ENCODE measurements at places on chromosomes 12 and 14.

DNA sequence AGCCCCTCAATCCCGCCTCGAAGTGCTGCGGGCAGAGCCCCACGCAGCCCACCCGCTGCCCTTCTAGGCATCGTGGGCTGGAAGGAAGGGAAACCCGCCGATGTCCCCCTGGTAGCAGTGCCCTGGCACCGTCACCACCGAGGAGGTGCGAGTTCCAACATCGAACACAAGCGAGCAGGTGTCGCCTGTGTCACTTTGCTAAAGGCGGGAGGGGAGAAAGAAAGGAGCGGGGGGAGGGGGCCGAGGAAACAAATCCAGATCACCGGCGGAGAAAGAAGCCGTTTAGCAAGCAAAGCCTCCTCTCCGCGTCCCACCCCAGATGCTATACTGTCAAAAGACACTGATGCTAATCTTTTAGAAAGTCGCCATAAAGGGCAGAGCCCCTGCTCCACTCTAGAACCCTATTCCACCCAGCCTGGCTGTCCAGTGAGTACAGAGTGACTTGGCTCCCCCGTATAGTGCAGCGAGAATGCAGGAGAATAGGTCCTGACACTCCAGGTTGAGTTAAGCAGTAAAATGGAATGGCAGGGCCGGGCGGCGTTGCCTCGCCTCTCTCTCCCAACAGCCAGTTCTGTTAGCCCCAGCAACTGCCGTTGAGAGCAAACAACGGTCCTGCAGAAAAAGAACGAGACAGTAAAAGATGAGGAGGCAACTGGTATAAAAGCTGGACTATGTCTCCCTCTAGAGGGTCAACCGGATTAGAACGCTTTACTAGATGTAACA lies 67.9 kb upstream of the USP15 start:
- DNase-seq: peak; percentile 79

- no peak for DNase-seq
These were observed 95.8 kb downstream of the EPS8 start for GRCh38 chr12:15693228-15693911.

DNA sequence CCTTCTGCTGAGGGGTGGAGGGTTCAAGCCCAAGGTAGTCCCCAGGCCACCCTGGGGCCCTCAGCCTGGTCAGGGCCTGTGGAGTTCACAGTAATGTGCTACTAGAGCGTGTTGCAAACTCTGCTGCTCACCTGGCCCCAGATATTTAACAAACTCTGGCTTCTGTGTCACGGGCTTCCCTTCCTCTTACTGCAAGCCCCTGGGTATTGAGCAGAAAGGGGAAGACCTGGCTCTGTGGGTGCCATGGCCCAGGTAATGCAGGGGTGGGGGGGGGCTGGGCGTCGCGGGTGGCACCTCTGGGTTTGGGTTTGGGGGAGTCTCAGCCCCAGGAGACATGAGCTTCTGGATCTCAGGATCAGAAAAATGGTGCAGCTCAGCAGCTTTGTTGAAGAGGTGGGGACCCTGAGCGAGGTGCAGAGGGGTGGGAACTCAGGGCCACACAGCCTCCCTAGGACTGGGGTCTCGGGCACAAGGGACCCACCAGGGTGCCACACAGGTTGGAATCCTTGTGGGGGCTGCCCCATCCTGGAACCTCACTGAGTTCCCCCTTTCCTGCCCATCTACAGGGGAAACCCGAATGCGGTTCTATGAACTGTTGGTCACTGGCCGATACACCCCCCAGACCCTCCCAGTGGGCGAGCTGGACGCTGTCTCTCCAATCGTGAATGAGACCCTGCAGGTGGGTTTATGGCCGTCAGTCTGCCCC lies 4.0 kb downstream of the SETD1B start:
- no peak for DNase-seq

- no peak for DNase-seq
These were observed 5.1 kb downstream of the TBK1 start for GRCh38 chr12:64457032-64457431.

GRCh38 chr12:123097561-123098084 lies 53.3 kb downstream of the PITPNM2 start:
- DNase-seq: peak; percentile 40

DNA sequence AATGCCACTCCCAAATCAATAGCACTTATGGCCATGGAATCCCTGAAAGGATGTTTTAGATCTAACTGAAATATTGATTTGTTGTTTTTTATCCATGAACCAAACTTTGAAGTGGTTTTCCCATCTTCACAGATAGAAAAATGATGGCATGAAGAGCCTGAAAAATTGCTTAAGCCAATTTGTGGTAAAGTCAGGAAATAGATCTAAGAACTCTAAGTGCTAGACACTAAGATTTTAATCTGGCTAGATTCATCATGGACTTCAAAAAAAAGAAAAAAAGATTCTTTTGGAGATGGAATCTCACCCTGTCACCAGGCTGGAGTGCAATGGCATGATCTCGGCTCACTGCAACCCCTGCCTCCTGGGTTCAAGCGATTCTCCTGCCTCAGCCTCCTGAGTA lies 45.0 kb upstream of the STRN3 start:
- no peak for DNase-seq

DNA sequence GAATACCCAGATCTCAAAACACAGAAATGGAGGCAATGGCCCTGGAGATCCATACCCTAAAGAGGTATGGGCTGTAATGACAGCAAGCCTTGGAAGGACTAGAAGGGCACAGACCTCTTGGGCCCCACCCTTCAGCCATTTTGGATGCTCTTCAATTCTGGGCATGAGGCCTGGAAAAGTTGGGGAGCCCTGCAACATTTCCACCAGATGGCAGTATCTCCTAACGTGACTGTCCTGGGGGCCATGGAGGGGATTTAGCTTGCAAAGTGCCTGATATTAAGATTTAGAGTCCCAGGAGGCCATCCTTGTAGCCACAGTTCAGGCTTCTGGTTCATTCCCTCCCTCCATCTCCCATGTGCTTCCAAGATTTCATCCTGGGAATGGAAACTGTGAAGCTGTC lies 30.2 kb downstream of the KCNA5 start:
- DNase-seq: no peak

- no peak for DNase-seq
These were observed 466.9 kb downstream of the FUT8 start for GRCh38 chr14:65879248-65880009.

- no peak for DNase-seq
These were observed 449.9 kb downstream of the LRIG3 start for GRCh38 chr12:58470266-58471010.

- DNase-seq: no peak
These were observed 29.2 kb downstream of the SLC35E3 start for GRCh38 chr12:68775121-68775630.

DNA sequence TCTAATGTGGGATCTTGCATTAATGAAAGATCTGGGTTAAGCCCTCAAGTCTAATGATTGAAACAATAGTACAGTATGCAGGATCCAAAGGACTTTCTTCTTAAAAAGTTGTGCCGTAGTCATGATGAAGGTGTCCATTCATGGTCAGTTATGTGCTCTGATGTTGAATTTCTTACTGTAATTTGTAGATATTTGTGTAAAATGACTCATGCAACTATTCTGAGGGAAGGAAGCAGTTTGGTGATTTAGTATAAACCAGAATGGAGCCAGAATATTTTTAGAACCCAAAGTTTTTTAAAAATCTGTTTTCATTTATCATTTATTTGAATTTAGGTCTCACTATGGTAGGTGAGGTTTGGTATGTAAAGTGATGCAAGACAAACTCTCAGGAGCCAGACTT lies 151.2 kb downstream of the AKAP6 start:
- DNase-seq: no peak

DNA sequence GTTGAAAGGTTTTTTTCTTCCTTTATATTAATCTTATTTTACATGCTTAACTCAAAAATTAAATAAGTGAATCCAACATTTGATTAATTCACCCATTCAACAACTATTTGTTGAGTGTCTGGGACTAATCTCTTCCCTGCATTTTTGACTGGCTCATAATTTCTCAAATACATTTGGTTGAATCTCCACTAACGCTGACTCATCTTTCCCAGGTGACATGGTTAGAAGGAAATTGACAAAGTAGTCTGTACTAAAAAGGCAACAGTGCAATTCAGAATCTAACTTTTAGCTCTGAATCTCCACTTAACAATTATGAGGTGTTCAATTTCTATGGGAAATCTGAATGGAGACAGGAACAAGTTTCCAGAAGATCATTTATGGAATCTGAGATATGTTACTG lies 88.9 kb downstream of the LIN7A start:
- DNase-seq: no peak

- no peak for DNase-seq
These were observed 50.8 kb downstream of the ARL1 start for GRCh38 chr12:101356794-101357193.

DNA sequence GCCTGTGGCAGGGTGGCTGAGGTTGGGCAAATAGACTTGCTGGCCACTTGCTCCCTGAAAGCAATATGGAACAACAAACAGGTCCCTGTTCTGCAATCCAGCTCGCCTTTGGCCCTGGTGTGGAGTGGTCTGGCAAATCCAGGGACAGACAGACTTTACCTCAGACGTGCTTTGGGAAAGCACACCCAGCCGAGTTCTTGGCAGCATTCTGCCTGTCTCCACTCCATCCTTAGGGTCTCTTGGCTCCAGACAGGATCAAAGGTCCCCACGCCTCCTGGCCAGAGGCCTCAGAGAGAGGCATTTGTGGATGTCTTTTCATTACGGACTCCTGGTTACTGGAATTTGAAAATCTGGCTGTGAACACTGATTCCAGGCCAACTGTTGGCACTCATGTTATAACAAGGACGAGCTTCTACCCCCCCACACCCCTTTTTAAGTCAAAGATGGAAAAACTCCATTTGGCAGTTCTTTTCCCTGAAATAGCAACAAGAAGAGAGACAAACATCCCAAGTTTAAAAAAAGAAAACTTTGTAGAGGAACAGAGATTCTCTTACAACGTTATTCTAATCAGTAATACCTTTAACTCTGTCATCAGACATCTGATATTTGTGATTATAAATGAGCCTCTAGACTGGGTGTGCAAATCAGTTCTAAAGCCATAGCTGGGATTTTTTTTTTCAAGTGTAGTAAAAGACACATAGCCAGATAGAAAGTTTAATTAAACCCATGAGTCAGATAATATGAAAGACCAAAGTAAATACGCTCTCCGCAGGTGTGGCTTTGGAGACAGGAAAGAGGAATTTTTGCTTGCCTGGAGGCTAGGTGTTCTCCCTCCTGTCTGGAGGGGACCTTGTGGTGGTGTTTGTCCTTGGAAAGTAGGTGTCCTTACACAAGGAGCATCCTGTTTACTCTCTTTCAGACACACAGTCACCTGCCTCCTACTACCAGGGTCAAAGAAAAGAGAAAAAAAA lies 60.7 kb downstream of the GALNT8 start:
- DNase-seq: no peak

- DNase-seq: no peak
These were observed 13.3 kb upstream of the BTG1 start for GRCh38 chr12:92158796-92159439.

DNA sequence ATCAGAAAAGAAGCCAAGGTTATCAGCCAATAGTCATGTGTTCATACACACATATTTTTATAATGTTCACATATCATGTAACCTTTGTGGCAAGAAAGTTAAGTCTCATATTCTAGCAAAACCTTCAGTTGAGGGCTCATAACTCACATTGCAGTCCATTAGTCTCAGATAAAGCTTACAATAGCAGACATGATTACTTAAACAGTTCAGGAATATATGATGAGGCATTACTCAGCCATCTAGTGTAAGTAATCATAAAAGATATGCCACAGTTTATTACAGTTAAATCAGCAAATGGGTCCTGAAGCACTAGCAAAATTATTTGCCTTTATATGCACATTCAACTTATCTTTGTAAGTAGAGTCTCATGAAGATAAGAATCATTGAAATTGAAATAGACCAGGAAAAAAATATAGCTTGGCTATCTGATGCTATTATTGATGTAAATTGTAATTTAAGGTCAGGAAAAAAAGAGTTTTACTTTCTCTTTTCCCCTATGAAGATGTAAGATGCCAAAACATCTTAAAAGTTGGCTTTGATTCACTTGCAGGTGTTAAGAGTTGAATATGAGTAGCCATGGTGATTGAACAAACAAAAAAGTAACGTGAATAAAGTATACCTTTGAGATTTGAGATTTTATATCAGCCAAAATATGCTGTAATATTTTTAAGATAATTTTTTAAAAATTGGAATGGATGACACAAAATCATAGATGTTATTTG lies 537.0 kb downstream of the SLC6A15 start:
- no peak for DNase-seq
